GM23248 (cell line): ENCODE measurements at places on chromosomes 2 and 18. TPM values are rescaled to one million over a fixed set of nuclear protein-coding genes. Genes with fewer than 3 reads are reported as not detected.

DNA sequence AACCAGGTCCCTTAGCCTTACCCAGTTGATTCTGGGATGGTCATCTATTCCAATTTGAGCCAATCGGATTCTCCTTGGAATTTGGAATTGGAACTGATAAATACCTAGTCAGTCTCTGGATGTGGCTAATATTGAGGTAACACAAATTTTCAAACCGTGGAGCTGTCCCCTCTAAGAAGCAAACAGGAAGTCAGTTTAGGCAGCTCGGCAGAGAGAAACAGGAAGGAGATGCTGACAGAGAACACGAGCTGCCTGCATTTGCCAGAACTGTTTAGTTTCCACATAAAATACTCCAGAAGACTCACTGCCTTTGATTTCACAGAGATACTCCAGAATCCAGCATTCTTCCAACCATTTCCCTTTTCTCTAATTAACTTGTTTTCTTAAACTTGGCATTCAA is 1024.9 kb downstream of the BCL11A start:
- no peak for DNase-seq

DNA sequence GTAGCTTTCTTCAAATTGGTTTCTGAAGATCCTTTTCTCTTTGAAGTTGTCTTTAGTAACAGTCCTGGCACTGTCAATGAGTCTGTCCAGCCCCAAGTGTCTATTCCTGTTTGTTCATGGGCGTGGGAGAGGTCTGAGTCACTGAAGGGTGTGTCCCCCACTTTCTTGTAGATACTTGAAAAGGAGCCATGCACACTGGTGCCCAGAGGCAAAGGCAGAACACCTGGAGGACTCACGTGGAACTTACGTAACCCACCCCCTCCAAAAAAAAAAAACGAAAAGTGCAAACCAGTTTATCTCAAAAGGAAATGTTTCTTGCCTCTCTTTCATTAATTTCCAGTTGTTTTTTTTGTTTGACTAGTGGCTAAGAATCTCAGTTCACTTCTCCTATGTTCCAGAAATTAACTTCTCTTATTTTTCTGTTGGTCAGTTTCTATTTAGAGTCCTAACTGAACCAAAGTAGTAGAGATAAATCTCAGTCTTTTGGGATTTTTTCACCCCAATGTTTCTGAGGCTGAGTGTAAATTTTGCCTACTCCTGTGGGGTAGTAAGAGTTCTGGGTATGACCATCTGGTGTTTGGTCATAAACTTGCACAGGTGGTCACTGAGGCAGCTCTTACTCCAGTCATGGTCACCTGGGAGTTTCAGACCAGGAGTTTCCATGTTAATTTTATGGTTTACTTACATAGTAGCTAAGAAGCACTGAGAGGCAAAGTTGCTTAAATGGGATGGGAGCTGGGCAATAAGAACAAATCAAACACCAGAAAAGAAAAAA is 54.9 kb downstream of the DSC3 start:
- DNase-seq: peak; percentile 2

RALB gene
- 105 and 109 TPM in 2 replicates for polyA plus RNA-seq

- no peak for DNase-seq
These were observed 316.5 kb downstream of the IRS1 start for GRCh38 chr2:226483143-226483542.

GRCh38 chr2:86358957-86359356 is 21.5 kb upstream of the REEP1 start:
- DNase-seq: no peak

SIX3 gene
- polyA plus RNA-seq: not detected in 2 replicates

DNA sequence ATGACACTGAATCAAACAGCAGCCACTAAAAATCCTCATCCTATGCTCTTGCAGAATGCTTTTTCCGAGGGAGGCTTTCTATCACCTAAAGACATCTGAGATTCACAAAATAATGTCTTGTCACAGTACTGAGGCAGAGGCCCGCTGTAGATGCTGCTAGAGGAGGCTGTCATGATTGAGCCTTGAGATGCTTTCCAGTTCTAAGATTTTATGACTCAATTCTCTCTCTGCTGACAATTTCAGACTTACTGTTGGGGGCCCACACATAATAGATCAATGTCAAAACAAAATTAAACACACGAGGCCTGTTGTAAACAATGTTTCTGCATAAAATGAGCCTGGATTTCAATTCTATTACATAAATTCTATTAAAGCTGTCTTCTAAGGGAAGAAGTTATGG is 132.7 kb upstream of the ARL4C start:
- no peak for DNase-seq

- DNase-seq: no peak
These were observed 239.1 kb upstream of the EPAS1 start for GRCh38 chr2:46058140-46058539.

DNA sequence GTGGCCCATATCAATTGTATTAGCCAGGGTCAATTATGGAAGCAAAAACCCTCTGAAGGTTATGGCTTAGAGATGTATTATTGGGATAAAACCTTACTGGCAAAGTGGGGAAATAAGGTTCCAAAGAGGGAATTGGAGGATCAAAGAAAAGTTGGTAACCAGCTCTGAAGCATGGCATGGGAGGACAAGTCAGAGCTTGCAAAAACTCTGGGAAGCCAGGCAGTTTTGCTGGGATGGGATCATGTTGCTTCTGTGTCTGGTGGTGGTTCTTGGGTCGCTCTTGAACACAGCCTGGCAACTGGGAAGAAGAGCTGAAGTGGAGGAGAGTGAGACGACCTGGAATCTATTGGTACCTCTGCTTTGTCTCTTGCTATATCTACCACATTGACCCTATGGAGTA is 162.6 kb downstream of the PMAIP1 start:
- no peak for DNase-seq

DNA sequence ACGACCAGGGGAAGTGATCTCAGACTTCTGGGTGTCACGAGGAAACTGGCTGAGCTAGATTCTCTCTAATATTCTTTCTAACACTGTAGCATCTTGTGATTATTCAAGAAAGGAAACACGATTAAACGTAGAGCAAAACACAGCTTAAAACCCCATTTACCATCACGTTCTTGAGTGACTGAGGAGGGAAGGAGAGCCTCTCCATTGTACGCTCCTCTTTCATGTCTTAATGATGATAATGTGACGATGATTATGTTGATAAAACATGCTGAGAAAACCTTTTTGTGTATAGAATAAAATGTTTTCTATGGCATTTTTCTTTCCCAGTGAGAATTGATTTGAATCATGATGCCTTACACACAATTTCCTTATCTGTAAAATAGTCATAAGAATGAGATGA is 705.6 kb upstream of the ID2 start:
- no peak for DNase-seq

UGT1A10 gene
- not detected in 2 replicates for polyA plus RNA-seq

DDX1 gene
- 101 TPM in 2 replicates for polyA plus RNA-seq

DNA sequence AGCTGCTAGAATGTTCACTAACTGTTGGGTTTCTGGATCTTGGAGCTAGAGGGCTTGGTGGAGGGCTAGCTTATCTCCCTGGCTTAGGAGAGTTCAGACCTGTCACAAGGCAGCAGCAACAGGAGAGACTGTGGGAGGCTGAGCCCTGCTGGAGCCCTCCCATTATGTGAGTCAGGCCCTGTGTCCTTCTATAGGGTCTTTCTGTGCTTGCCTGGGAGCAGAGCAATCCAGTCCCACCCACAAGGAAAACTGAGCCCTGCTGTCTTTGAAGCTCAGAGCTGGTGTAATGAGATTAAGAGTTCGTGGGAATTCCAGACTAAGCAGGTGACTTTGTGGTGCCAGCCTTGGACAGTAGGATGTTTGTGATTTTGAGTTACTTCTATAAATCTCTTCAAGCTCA is 249.0 kb downstream of the TTC32 start:
- no peak for DNase-seq

DNA sequence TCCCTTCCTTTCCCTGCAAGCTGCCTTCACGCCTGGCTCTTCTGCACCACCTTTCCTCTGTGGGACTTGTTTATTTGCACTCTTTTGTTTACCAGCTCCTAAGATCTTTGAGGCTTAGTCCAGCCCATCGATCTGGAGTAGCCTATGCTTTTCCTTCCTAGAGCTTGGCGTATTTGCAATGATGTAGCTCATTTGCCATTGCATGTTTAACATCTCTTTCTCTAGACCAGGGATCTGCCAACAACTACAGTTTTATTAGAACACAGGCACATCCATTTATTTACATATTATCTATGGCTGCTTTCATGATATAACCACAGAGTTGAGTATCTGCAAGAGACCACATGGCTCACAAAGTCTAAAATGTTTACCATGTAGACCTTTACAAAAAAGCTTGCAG is 150.4 kb downstream of the RAPGEF4 start:
- DNase-seq: no peak

CFAP221 gene
- 0.16 and 0.27 TPM in 2 replicates for polyA plus RNA-seq

CABYR gene
- polyA plus RNA-seq: 3.6 and 4.5 TPM in 2 replicates

DNA sequence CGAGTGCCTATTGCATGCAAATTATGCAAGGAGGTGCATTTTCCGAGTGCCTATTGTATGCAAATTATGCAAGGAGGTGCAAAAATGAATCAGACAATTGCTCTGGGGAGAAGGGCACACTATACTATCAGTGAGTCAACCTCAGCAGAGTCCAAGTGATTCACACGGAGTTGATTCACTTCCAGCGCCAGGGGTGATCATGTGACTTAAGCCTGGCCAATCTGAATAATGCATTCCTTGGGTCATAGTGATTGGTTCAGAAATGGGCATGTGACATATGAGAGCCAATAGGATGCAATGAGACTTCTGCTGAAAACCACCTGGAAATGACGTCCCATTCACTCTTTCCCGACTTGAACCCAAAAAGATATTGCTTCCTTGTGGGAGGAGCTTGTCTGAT is 152.2 kb downstream of the DAW1 start:
- DNase-seq: peak; percentile 22

- DNase-seq: no peak
These were observed 9.5 kb upstream of the GRHL1 start for GRCh38 chr2:9941996-9942390.

TBC1D8 gene
- 2.3 and 2.5 TPM in 2 replicates for polyA plus RNA-seq

GRCh38 chr2:118249531-118249930 is 161.3 kb downstream of the INSIG2 start:
- peak; percentile 70 for DNase-seq

DNA sequence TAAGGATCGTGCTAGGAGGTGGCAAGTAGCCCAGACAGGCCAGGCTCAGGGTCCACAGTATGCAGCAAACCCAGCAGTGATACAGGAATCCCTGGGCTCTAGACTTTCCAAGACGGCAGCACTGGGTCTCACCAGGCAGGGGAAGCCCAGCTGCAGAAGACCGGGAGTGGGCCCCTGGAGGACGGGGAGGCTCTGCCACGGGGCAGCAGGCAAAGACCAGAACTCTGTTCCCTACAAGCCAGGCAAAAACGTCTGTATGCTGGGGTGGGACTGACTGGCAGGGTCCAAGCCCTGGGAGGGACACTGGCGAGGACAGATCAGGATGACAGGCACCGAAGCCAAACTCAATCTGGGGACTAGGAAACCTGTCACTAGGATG is 98.9 kb upstream of the SEC11C start:
- no peak for DNase-seq
